ENCODE measurements at places on chromosomes 5 and 9.

- DNase-seq = no peak
Measured at GRCh38 chr5:18797222-18797621, 1163.0 kb downstream of the TAF11L14 start.

GRCh38 chr5:143920772-143921171 lies 108.8 kb downstream of the HMHB1 start:
- no peak for DNase-seq

DNA sequence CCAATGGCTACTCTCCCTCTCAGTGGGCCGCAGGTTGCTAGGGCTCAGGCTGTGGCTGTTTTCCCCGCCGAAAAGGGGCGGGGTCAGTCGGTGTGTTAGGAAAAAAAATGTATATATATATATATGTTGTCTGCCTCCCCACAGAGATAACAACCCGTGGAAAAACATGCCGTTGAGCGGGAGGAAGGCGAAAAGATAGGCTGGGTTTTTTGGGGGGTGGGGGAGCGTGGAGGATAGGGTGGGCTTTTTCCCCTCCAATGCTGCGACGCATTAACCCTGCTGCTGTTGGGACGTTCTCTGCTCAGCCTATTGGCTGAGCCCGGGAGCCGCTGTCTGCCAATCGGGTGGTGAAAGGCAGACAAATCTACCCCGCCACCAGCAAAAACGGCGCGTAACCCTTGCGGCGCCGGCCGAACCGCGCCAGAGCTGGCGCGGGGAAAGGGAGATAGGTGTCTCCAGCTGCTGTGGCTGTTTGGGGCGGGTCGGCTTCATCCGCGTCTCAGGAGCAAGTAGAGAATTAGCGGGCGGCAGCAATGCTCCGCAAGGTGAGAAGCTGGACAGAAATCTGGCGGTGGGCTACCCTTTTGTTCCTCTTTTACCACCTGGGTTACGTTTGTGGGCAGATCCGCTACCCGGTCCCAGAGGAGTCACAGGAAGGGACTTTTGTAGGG lies at the start of gene PCDHGC4:
Gene PCDHGC4 (plus strand): TSS at position 390 of the 671 bp plus-strand sequence. CDS start 144 bp downstream, at position 534.
- DNase-seq = peak; percentile 64

GRCh38 chr5:90279091-90279490 lies 130.5 kb downstream of the CETN3 start:
- no peak for DNase-seq

Measured in endothelial cell (in vitro differentiated cells).